Daoy (cell line): ENCODE measurements at places on chromosomes 3 and 15.

- no peak for DNase-seq
Observed at GRCh38 chr3:64878362-64878761, 190.6 kb upstream of the ADAMTS9 start.

DNA sequence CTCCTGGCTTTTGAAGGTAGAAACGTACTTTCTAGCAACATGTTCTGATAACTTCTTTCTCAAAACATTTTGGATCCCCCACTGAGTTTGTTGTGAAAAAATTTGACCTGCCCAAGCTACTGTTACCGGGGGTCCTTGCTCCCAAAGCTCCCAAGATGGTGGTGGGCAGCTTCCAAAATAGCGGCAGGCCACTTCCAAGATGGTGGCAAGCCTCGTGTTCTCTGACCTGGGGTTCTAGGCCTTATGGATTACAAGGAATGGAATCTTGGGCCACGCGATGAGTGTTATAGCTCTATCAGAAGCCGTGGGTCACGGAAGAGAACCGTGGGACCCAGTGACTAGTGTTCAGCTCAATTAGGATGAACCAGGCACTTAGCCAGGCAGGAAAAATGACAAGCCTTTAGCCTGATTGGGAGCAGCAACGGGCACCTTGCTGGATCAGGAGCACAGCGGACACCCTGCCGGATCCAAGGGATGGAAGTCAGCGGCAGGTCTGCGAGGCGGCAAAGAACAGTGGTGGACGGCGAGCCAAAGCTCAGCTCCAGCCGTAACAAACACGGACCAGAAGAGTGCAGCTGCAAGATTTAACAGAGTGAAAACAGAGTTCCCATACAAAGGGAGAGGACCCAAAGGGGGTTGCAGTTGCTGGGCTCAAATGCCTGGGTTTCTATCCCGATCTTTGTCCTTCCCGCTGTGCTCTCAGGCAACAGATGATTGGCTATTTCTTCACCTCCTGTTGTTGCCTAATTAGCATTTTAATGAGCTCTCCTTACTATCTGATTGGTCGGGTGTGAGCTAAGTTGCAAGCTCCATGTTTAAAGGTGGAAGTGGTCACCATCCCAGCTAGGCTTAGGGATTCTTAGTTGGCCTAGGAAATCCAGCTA lies 133.3 kb downstream of the WDR72 start:
- DNase-seq = no peak

DNA sequence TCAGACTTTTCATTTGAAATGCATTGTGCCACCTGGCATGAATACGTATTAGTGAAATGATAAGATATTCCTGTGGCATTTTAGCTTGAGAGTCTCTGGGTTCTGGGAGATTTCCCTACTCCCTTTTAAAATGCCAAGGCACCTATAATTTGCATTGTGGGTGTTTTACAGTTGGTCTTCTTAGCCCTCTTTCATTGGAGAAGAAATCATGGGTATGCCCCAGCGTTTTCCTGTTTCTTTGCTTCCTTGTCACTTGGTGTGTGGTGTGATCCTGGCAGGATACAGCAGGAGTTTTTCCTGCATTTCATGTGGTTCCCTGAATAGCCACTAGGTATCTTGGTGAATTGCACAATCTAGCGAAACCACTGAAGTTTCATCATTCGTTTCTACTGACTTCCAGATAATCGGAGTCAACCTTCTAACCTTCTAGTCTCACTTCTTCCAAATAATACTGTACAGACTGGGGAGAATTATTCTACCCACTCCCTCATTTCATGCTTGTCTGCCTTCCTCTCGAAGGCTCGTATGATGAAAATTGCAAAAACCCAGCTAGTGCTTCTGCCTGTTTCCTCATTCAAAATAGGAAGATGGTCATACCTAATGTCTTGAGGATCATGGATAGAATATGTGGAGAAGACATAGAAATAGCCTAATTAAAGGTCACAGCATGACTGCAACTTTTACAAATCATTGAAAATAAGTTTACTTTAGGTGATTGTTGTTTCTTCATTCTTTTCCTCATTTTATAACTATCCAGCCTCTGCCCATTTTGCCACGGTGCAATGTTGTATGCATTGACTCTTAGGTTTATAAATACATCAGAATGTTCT lies 2.6 kb downstream of the BHLHE40 start:
- peak; percentile 64 for DNase-seq

DNA sequence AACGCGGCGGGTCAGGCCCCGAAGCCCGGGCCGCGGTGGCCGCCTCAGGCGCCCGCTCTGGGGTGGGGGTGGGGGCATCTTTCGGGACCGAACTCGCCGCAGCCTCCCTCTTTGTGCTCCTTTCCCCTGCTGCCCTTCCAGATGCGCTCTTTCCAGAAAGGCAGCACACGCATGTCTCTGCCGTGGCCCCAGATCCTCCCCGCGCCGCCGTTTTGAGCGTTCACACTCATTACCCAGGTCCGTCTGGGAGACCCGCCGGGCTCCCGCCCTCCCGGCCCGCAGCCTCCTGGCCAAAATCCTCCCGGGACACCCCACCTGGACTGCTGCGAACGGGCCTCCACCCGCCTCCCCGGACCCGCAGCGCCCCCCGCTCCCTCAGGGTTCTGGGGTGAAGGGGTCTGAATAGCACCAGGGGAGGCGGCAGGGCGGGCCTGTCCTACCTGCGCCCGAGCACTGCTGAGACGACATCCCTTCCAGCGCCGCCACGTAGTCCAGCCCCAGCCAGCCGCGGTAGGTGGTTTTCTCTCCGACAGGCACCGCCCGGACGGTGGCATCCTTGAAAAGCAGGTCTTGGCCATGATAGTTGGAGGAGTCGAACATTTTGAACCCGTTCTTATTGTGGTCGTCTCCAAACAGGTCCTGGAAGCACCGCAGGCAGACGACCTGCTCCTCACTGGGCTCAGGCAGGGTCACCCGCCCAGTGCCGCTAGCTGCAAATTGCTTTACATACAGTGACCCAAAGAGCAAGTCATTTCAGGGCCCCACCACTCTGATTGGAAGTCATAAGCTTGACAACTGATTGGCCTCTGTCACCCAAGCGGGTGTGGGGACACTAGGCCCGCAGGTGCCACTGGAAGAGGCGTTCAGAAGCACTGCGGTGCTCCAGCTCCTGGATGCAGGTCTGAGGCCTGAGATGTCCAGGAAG lies 25.9 kb downstream of the MELTF start:
- peak; percentile 37 for DNase-seq

DNA sequence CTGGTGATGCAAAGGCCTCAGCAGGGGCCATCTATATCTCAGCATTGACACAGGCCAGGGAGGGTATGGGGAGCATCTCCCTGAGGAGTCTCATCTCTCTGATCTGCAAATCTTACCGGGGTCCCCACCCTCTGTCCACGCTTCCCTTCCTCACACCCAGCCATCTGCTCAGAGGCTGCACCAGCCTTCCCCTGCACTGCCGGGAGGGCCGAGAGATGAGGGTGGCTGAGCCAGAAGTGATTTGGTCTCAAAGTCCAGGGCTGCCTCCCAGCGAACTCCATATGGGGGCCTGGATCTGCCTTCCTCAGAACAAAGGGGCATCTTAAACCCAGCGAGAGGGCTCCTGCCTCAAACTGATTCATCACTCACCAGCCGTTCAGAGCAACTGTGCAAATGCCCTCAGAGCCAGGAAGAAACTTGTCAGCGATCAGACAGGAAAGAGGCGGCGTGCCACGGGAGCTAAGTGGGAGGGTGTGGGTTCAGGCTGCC lies 4.6 kb downstream of the IGDCC3 start:
- no peak for DNase-seq

DNA sequence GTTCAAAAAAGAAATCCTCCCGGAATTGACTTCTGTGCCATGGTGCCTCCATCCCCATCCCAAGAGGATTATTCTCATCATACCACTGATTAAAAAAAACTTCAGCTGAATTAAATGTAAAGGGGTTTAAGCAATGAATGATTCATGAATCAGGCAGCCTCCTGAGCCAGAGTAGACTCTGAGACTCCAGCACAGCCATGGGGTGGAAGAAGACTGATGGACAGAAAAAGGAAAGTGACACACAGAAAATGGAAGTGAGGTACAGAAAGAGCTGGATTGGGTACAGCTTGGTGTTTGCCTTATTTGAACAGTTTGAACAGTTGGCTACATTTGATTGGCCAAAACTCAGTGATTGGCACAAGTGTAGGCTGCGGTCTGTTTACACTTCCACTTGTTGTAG lies 224.8 kb upstream of the ATP10A start:
- DNase-seq = peak; percentile 18

- no peak for DNase-seq
Observed at GRCh38 chr3:100553618-100554372, 55.6 kb upstream of the ADGRG7 start.

DNA sequence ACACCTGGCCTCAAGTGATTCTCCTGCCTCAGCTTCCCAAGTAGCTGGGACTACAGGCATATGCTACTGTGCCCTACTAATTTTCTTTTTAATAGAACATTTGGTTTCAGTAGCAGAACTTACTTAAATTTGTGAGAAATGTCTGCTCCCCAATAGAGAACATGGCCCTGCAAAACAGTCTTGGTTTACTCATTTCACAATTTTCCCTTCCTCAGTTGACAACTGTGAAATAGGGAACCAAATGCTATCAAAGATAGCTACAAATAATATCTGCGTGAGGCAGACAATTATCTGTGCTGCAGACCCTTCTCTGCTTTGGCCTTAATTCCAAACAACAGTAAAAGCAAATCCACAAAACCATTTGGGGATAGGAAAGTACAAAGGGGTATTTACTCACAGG lies 22.6 kb downstream of the METTL6 start:
- DNase-seq = no peak

- no peak for DNase-seq
Observed at GRCh38 chr3:27824312-27825200, 102.4 kb upstream of the EOMES start.

DNA sequence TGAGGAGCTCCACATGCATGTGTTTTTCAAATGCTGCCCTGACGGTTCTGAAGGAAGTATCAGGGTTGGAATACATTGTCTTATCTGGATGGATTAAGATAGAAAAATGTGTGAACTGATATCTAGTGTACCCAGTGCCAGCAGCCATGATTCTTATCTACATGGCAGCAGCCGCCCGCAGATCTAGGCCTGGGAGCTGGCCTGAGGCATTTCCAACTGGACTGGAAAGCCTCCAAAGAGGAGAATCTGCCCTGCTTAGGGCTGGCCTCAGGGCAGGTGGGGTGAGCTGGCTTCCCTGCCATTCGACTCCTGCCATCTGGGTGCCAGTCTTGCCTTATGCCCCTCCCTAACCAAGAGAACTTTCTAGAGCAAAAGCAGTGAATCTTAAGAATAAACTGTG lies 125.8 kb downstream of the SSR3 start:
- no peak for DNase-seq

- DNase-seq = no peak
Observed at GRCh38 chr15:65333856-65334255, 29.4 kb downstream of the RNU5B-1 start.

GRCh38 chr3:109059264-109059663 lies 58.7 kb downstream of the MORC1 start:
- DNase-seq = no peak

DNA sequence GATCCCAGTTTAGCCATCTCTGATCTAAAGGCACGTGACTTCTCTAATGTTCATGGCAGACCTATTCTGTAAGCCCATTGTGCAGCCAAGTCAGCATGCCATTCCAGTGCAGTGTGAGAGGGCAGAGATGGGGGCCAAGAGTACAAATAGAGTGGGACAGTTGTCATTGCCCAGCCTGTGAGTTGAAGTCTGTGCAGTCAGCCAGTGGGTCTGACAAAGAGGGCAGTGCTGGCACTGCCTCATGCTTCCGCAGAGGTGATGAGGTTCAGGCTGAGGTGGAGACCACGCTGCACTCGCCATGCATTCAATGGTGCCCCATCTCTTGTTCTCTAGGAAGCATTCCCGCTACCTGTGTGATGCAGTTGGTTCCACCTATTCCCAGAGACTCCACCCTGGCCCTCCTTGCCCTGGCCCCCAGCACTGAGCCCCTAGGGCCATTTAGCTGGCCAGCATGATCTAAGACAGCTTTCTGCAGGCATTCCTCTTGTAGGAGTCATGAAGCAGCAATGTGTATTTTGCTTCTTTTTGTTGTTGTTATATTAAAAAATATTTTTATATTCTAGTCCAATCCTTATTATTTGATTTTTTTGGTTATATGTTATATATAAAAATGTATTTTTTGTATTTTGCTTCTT lies 3.7 kb downstream of the MRAS start:
- DNase-seq = no peak

GRCh38 chr15:71131601-71132362 lies 16.5 kb downstream of the THSD4 start:
- no peak for DNase-seq

GRCh38 chr15:40306908-40307307 lies 827 bp downstream of the PLCB2 start:
- DNase-seq = no peak

DNA sequence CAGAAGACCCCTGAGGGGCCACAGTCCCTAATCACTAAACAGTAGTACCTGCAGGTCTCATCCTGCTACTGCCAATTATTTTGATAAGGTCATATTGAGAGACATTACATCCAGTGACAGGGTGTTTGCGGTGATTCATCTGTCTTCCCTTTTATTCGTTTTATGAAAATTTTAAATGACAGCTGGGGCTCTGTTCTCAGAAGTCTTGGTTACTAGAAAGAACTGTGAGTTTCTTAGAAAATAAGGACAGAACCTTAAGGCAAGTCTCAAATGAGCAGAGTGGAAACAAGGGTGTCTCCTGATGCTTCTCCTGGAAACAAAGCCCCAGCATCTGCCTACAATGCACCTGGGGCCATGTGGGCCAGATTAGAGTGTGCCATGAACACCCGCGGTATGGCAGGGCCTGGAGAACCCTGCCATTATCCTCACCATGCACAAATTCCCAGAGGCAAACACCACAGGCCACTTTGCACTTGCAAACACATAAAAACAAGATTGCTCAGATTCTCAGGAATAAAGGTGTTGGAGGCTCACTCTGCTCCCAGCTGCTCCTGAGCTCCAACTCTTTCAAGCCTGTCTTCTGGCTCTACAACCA lies 66.3 kb upstream of the IQSEC1 start:
- DNase-seq = no peak

DNA sequence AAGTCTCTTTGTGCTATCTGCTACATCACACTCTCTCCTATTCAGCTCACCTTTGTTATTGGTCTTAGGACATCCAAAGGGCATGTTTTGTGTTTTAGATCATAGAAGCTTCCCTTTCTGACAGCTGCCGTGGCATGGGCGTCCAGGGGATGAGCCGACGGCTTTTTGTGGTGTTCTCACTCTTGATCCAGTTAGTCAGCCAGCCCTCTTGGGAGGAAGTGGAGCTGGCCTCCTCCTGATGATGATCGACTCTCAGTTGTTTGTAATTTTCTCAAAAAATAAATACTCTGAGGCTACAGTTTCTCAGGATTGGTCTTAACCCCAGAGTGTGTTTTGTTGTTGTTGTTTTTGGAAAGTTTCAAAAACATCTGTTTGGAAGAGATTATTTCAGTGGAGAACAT lies 34.4 kb downstream of the BOC start:
- DNase-seq = peak; percentile 66

GRCh38 chr15:66578286-66578875 lies 12.6 kb upstream of the LCTL start:
- DNase-seq = peak; percentile 71

GRCh38 chr15:50764461-50765194 lies 878 bp downstream of the SPPL2A start:
- no peak for DNase-seq

GRCh38 chr3:4684117-4684516 lies 191.0 kb downstream of the ITPR1 start:
- DNase-seq = no peak
